ENCODE measurements at places on chromosomes 7 and 10.

GRCh38 chr10:127881262-127881661 is 11.5 kb downstream of the CLRN3 start:
- DNase-seq: no peak
- H3K4me1 ChIP-seq: no peaks in the 10 kb centered on the region
- no peaks in the 10 kb centered on the region for H3K36me3 ChIP-seq
- no peak overlapping the region for H3K4me3 ChIP-seq
- peak overlapping the region; percentile 50 for H3K27ac ChIP-seq

DNA sequence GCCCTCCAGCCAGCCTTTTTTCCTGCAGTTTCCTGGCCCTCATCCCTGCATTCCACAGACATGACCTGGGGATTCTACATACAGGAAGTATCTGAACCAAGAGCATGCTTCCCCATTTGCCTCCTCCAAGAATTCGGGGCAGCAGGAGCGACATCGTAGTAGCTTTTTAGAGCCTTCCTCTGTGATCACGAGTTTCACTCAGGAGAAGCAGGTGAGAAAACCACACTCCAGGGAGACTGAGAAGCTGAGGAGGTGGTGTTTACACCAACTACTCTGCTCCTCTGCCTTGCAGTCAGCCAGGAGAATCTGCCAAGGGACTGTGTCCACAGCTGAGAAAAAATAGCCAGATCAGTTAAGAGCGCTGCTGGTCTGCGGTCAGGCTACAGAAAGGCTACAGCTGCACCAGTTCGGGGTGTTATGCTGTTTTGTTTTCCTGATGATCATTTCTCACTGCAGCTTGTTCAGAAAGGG is 54.1 kb downstream of the HSPA12A start:
- H3K27me3 ChIP-seq: no peaks in the 10 kb centered on the region
- H3K36me3 ChIP-seq: no peaks in the 10 kb centered on the region
- H3K27ac ChIP-seq: peak overlapping the region; percentile 23
- peaks cover 53% of the 10 kb centered on the region for H3K4me1 ChIP-seq
- H3K4me3 ChIP-seq: no peak overlapping the region

- no peaks in the 10 kb centered on the region for H3K36me3 ChIP-seq
- no peaks in the 10 kb centered on the region for H3K27me3 ChIP-seq
- DNase-seq: no peak
- no peak overlapping the region for H3K27ac ChIP-seq
- no peak overlapping the region for H3K4me3 ChIP-seq
Observed at GRCh38 chr7:30831227-30831626, 60.0 kb downstream of the MINDY4 start.

DNA sequence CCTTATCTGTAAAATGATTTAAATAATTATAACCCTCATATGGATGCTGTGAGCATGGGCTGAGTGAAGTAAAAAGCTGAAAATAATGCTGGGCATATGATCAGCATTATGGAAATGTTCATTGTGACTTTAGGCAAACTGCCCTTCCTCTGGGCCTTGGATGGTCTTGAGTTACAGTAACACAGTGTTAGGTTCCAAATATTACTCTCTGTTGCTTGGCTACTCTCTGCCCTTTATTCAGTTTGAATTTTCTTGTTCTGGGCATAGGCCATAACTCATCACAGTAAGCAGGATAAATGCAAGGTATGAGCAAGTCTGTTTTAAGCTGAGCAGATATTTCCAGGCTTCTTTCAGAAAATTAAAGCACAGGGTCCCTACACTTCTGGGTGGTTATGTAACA is 868.0 kb downstream of the KCNMA1 start:
- no peak overlapping the region for H3K27ac ChIP-seq
- H3K4me1 ChIP-seq: no peaks in the 10 kb centered on the region
- no peak overlapping the region for H3K4me3 ChIP-seq
- no peaks in the 10 kb centered on the region for H3K36me3 ChIP-seq

DNA sequence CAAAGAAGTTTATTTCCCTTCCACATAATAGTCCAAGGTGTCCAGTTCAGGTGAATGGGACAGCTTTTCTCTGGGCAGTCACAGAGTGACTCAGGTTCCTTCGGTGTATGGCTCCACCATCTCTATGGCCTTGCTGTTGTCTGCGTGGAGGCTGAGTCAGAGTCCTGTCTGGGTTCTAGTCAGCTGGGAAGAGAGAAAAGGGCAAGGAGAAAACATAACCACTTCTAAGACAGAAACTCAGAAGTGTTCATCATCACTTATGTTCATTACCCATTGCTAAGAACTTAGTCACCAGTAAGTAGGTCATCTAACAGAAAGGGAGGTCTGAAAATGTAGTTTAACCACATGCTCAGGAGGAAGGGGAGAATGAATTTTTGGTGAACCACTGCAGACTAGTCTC is 32.4 kb upstream of the CCDC7 start:
- peaks cover 29% of the 10 kb centered on the region for H3K4me1 ChIP-seq
- H3K27ac ChIP-seq: no peak overlapping the region
- no peak overlapping the region for H3K4me3 ChIP-seq
- no peak for DNase-seq
- no peaks in the 10 kb centered on the region for H3K36me3 ChIP-seq

DNA sequence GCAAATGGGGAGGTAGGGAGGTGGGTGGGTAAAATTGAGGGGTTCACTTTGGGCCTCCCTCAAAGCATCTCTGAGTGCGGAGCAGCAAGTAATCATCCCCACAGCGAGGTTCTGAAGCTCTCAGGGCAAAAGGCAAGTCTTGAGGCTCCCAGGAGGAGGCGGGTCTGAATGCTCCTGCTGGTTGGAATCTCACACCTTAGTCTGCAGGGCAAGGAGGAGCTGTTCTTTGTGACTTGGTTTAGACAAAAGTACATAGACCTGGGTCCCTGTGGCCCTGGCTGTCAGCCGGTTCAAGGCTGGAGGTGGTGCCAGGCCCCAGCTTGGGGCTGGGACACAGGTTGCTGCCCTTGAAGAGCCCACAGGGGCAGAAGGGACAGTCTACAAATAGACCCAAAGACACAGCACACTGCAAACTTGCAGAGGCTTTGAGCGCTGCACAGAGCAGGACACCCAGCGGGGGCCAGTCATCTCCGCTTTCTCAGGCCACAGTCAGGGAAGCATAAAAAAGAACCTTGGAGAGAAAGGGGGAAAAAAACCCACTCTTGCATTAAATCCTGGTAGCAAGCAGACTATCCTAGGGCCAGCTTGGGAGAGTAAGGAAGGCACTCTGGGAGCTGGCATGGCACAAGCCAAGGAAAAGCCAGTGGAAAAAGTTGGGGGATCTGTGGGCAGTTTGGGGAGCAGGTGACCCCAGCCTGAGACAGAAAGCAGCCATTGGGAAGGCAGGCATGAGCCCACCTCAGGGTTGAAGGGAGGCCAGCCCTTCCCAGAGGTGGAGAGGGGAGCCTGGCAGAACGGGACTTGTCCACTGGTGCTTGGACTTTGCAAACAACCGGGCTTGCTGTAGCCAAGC is 926 bp upstream of the C10orf71 start:
- no peaks in the 10 kb centered on the region for H3K36me3 ChIP-seq
- H3K27me3 ChIP-seq: no peaks in the 10 kb centered on the region
- no peak for DNase-seq
- H3K4me1 ChIP-seq: no peaks in the 10 kb centered on the region
- H3K27ac ChIP-seq: peak overlapping the region; percentile 96

GRCh38 chr7:21412957-21413356 is 14.9 kb upstream of the SP4 start:
- DNase-seq: no peak
- no peaks in the 10 kb centered on the region for H3K36me3 ChIP-seq
- H3K4me3 ChIP-seq: no peak overlapping the region
- H3K27ac ChIP-seq: no peak overlapping the region
- H3K27me3 ChIP-seq: no peaks in the 10 kb centered on the region

DNA sequence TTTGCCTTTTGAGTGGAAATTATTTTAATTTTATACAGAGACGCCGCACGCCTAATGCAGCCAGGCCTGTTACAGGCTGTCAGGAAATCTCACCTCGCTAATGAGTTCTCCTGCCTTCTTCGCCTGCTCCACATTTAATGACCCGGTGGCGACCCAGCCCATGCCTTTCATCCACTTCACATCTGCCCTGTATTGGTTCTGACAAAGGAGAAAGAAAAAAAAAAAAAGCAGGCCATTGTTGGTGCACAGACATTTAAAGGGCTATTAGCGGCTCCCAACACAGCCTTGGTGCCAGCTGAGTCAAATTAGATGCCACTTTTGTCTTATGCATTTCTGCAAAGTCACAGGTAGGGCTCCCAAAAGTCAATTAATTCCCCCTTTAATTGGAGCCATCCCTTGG is 43.3 kb downstream of the NRAP start:
- no peak overlapping the region for H3K27ac ChIP-seq
- H3K36me3 ChIP-seq: peaks cover 75% of the 10 kb centered on the region
- no peaks in the 10 kb centered on the region for H3K4me1 ChIP-seq
- DNase-seq: no peak
- H3K4me3 ChIP-seq: no peak overlapping the region

DNA sequence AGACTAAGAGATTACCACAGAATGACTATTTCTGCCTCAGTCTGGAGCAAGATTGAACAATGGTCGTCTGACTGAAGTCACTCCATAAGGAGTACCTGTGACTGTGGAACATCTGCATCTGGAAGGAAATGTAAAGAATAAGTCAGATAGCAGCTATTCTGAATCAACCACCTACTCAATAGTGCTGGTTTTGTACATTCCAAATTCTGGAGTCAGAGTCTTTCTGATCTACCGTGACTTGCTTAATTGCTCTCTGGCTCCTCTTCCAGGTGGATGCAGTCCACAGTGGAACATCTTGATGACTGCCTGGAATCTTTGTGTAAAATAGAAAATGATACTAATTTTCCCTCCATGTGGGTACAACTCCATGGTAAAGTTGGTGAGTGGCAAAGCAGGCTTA is 156.3 kb upstream of the SEMA3C start:
- no peaks in the 10 kb centered on the region for H3K36me3 ChIP-seq
- no peak overlapping the region for H3K27ac ChIP-seq
- no peaks in the 10 kb centered on the region for H3K27me3 ChIP-seq
- DNase-seq: no peak

DNA sequence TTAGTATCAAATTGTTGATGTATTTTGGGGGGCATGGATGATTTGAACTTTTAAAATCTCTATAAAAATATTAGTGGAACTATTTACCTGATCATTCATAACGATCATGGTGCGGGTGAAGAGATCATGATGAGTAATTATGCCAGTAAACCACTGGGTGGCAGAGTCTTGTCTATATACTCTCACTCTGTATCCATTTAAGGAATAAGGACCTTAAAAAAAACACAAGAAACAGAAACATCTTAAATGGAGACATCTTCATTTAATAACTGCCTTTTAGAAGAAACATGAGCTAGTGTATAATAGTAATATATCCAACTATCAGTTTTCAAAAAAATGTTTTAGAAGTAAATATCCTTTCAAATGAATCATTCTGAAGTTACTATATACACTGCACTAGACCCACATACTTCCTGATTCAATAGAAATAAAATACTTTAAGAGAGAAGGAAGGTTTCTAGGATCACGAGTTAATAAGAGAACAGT is 84.0 kb downstream of the NRBF2 start:
- peaks cover 8% of the 10 kb centered on the region for H3K36me3 ChIP-seq
- H3K4me3 ChIP-seq: no peak overlapping the region
- no peaks in the 10 kb centered on the region for H3K27me3 ChIP-seq
- peaks cover 39% of the 10 kb centered on the region for H3K4me1 ChIP-seq
- DNase-seq: no peak
- H3K27ac ChIP-seq: no peak overlapping the region

GRCh38 chr7:132518102-132518838 is 58.0 kb downstream of the PLXNA4 start:
- no peak overlapping the region for H3K4me3 ChIP-seq
- no peak for DNase-seq
- H3K27ac ChIP-seq: no peak overlapping the region
- no peaks in the 10 kb centered on the region for H3K4me1 ChIP-seq
- H3K27me3 ChIP-seq: no peaks in the 10 kb centered on the region

GRCh38 chr10:130430852-130431704 is 294.9 kb downstream of the GLRX3 start:
- no peak overlapping the region for H3K4me3 ChIP-seq
- no peak overlapping the region for H3K27ac ChIP-seq
- DNase-seq: peak; percentile 40
- H3K27me3 ChIP-seq: no peaks in the 10 kb centered on the region
- H3K36me3 ChIP-seq: no peaks in the 10 kb centered on the region

DNA sequence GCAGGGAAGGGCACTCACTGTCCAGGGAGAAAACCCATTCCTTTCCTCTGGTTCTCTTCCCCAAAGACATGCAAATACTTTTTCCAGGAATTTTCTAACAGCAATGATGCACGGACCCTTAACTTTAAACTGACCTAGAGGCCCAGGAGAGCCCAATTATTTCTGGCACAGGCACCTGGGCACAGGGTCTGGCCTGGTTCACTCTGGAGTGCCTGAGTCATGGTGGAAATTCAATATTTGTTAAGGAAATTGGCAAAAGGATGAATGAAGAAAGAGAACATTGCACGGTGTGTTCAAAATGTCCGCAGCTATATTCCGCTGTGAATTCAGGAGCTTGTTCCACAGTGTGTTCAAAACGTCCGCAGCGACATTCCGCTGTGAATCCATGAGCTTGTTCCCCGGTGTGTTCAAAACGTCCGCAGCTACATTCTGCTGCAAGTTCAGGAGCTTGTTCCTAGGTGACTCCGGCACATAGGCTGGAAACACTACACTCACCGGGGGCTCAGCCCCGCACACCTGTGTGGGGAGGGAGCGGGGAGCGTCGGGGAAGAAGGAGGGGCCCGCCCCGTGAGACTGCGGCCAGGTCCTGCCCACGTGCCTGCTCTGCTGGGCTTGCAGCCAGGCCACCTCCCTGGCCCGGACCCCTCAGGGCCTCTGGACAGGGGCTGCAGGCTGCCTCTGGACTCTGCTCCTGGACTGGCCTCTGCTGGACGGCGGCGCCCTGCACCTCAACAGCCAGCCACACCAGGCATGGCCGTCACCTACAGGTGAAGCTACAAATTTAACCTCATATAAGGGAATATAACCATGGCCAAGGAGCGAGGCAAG is 72.0 kb upstream of the FAM20C start:
- no peak overlapping the region for H3K4me3 ChIP-seq
- DNase-seq: no peak
- no peaks in the 10 kb centered on the region for H3K36me3 ChIP-seq
- peaks cover 14% of the 10 kb centered on the region for H3K4me1 ChIP-seq
- H3K27me3 ChIP-seq: no peaks in the 10 kb centered on the region

GRCh38 chr7:157019718-157020451 is 9.4 kb upstream of the MNX1 start:
- H3K27ac ChIP-seq: no peak overlapping the region
- no peak for DNase-seq
- no peaks in the 10 kb centered on the region for H3K36me3 ChIP-seq
- no peak overlapping the region for H3K4me3 ChIP-seq
- peaks cover 58% of the 10 kb centered on the region for H3K27me3 ChIP-seq
- H3K4me1 ChIP-seq: no peaks in the 10 kb centered on the region

- no peaks in the 10 kb centered on the region for H3K4me1 ChIP-seq
- H3K36me3 ChIP-seq: no peaks in the 10 kb centered on the region
- no peak overlapping the region for H3K27ac ChIP-seq
- no peak overlapping the region for H3K4me3 ChIP-seq
Observed at GRCh38 chr10:77685432-77685831, 47.8 kb upstream of the KCNMA1 start.

DNA sequence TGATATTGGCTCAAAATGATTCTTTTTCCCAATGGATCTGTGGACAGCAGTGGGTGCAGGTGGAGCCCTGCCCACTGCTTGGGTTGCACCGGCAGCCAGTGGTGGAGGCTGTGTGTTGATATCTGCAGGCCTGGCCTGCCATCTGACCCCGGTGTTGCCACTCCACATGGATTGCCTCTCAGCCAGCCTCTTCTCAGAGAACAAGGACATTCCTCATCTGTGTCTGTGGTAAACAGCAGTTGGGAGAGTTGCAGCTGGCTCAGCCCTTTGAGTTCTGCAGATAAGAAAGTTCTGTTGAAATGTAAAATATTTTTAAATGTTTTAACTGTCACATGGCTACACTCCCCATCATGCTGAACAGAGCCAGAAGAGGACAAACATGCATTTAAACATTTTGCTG is 374.9 kb upstream of the CELF2 start:
- no peaks in the 10 kb centered on the region for H3K27me3 ChIP-seq
- H3K27ac ChIP-seq: peak overlapping the region; percentile 83
- H3K36me3 ChIP-seq: no peaks in the 10 kb centered on the region
